Foreskin fibroblast (primary cell): ENCODE measurements at places on chromosomes 4 and X.

- no peak for DNase-seq
Observed at GRCh38 chrX:16138108-16138427, 14.7 kb downstream of the GRPR start.

DNA sequence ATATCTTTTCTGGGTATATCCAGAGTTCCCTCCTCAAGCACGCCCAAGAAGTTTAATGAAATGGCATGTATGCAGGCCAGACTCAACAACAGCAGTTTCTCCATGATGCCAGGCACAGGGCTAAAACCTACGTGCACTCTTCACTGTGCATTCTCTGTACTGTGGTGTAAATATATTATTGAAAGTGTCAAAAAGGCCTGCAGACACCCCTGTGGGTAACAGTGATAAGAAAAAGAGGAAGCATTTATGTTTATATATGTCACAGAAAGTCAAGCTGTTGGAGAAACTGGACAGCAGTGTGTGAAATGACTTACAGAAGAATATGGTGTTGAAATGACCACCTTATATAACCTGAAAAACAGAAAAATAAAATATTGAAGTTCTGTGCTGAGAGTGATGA lies 29.6 kb upstream of the DCAF8L1 start:
- DNase-seq, result no peak

GRCh38 chr4:89609756-89610155 lies 227.2 kb downstream of the SNCA start:
- no peak for DNase-seq

- DNase-seq, result peak; percentile 12
Observed at GRCh38 chrX:3940000-3940610, 226.7 kb upstream of the PRKX start.

- DNase-seq, result no peak
Observed at GRCh38 chr4:17090063-17090462, 191.6 kb upstream of the LDB2 start.

GRCh38 chrX:43646800-43647199 lies 9.3 kb upstream of the MAOA start:
- no peak for DNase-seq

- no peak for DNase-seq
Observed at GRCh38 chrX:65920620-65921019, 119.3 kb downstream of the VSIG4 start.

- no peak for DNase-seq
Observed at GRCh38 chr4:38323141-38323641, 340.8 kb upstream of the KLF3 start.
